Effector CD8-positive, alpha-beta T cell (primary cell): ENCODE measurements at places on chromosomes 12 and 14.

DNA sequence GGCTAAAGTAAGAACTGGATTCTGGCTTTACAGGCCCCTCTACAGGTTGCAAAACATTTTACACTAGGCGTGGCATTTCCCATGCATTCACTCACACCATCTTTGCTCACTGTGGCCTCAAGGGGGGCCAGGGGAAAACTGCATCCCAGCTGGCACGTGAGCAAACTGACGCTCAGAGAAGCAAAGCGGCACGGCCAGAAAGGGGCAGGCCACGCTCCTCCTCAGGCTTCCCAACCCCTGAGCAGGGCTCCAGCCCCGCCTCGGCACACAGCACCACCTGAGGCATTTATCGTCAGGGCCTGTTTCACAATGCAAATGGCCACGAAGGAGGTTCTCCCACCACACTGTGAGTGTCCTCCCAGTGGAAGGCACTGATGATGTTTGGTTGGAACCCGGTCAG is 90.8 kb downstream of the BCL11B start:
- DNase-seq: peak; percentile 32

DNA sequence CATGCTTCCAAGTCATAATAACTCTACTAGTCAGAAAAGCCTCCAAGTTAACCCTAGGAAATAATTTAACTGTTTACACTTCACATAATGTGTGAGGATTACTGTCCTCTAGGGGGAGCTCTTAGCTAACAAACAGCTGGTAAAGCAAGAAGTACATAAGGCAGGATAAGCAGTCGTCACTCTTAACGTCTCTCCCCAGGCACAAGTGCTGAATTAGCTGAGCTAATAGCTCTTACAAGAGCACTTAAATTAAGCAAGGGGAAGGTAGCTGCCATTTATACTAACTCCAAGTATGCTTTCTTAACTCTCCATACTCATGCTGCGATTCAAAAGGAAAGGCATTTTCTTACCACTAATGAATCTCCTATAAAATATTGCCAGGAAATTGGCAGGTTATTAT is 79.3 kb upstream of the TSPAN11 start:
- DNase-seq: no peak

- no peak for DNase-seq
These were observed 135.4 kb downstream of the ZFP36L1 start for GRCh38 chr14:68657300-68658028.

- no peak for DNase-seq
These were observed 215.1 kb downstream of the LRRK2 start for GRCh38 chr12:40439771-40440492.

- DNase-seq: no peak
These were observed 52.9 kb downstream of the SH2B3 start for GRCh38 chr12:111458546-111459172.

DNA sequence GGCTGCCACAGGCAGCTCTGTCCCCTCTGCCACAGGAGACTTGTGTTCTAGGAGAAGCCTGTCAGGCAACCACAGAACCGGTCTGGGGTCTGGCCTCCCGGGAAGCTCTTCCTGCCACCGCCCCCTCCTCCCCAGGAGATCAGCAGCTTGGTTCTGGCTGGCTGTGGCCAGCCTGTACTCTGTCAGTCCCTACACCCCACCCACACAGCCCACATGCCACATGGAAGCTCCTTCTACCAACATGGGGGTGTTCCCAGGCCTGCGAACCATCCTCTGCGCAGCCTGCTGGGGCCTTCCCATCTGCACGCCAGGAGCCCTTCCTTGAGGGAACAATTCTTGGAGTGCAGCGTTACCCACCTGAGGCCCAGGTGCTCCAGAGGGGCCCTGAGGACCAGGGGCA is 16.8 kb downstream of the TMEM106C start:
- DNase-seq: no peak

GRCh38 chr14:101056446-101056845 is 152.9 kb upstream of the RTL1 start:
- DNase-seq: no peak

DNA sequence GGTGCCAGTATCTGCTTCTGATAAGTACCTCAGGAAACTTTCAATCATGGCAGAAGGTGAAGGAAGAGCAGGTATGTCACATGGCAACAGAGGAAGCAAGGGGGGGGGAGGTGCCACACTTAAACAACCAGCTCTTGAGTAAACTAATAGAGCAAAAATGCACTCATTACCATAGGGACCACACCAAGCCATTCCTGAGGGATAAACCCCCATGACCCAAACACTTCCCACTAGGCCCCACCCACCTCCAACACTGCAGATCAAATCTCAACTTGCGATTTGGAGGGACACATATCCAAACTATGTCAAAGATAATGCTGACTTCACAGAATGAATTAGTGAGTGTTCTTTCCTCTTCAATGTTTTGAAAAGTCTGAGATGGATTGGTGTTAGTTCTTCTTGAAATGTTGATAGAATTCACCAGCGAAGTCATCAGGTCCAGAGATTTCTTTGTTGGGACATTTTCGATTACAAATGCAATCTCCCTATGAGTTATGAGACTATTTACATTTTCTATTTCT is 16.6 kb downstream of the TFCP2 start:
- DNase-seq: no peak

- DNase-seq: no peak
These were observed 126.9 kb upstream of the FGD4 start for GRCh38 chr12:32272465-32272864.

DNA sequence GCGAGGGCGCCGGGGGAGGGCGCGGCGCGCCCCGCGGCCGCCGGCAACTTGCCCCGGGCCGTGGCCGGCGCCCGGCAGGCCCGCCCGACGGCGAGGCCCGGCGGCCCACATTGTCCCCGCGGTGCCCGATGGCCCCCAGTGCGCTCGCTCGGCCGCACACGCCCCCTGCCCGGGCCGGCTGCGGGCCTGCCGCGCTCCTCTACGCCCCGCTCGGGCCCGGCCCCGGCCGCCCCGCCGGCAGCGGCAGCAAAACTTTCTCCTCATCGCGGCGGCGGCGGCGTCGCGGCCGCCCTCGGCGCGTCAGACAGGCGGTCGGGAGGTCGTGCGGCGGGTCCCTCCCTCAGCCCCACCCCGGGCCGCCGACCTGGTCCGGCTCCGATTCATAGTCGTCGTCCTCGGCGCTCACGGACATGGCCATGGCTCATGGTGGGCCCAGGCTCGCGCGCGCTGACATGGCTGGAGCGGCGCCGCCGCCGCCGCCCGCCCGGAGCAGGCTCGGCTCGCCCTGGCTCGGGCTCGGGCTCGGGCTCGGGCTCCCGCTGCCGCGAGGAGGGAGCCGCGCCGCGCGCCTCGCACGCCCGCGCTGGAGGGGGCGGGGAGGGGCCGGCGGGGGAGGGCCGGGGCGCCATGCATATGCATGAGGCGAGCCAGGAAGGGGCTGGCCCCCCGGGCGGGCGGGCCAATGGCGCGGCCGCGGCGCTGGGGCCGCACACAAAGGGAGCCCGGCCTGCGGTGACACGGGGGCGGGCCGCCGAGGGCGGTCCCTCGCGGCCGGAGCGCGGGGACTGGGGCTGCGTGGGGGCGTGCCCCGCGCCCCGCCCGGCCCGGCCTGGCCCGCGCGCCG is 67.1 kb downstream of the RNF34 start:
- peak; percentile 81 for DNase-seq

DNA sequence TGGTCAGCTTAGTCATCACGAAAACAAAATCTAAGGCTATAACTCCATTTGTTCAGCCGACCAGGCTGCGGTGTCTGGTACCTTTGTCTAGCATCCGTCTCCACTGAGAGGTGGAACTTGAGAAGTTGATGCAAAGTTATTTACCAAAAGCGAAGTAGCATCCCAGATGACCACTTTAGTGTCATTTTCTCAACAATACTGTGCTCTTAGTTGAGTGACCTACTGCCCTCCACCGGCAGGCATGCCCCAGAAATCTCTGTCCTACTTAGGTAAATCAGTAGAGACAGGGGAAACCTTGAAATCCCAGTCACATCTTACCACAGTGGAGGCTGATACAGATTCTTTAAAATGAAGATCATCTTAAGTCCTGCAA is 1.3 kb upstream of the ST8SIA1 start:
- DNase-seq: no peak

DNA sequence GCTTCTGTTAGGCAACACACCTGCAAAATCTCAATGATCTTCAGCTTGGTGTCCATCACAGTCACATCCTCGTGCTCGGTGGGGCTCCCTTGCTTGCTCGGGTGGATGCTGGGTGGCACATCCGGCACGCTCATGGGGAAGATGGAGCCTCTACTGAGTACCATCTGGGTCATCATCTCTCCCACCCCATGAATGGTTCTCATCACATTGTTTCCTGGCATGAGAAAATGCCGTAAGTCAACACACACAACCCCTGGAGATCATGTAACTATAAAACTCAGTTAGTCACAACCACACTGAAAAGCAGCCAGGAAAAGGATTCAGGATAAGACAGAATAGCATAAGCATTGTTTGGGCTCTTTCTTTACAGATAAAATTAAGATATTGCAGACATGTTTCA is 201.1 kb downstream of the ITPR2 start:
- DNase-seq: no peak

- DNase-seq: no peak
These were observed 216.8 kb downstream of the MSRB3 start for GRCh38 chr12:65495233-65495632.

- DNase-seq: no peak
These were observed 38.6 kb upstream of the GPR68 start for GRCh38 chr14:91282954-91283645.

DNA sequence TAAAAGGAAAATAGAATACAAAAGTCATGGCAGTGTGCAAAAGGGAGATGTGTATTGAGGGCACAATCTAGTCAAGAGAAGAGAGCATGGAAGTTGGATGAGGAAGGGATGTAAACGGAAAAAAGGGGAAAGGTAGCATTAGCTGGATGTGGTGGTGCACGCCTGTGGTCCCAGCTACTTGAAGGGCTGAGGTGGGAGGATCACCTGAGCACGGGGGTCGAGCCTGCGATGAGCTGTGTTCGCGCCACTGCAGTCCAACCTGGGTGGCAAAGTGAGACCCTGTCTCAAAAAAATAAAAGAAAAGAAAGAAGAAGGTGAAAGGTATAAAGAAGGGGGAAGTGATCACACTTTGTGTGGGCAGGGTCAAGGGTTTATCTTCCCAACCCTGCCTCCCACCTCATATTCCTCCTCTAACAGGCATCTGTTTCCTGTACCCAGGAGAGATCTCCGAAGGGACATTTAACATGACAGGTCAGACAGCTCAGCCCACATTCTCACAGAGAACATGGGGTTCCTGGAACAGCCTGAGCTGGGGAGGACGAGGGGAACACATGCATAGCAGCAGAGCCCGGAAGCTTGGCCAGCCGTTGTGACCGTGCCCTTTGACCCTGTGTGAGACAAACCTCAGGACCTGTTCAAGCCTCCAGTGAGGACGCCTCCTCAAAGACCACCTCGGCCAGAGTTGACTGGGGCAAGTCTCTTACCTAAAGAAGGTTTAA is 8.9 kb downstream of the RNASE11 start:
- DNase-seq: no peak

GRCh38 chr12:32076941-32077340 is 29.7 kb upstream of the BICD1 start:
- no peak for DNase-seq

GRCh38 chr14:103730490-103731035 is 15.0 kb downstream of the ZFYVE21 start:
- no peak for DNase-seq

GRCh38 chr14:85572845-85573244 is 42.9 kb downstream of the FLRT2 start:
- DNase-seq: no peak

GRCh38 chr12:76866726-76867125 is 12.1 kb downstream of the CSRP2 start:
- DNase-seq: no peak

DNA sequence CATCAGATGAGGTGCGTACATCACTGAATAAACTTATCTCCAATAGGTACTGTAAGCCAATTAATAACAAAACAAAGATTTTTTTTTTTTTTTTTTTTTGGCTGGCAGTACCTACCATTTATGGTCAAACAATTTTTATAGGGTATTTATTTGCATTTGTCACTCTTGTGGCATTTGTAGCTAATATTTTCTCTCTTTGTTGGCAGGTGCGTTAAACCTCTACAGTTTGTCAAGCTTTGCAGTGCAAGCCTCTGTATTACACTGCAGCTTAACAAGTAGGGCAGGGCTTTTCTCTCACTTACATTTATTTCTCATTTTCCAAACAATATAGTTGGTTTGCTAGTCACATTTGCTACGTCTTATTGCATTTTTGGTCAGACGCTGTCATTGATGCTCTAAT is 12.3 kb downstream of the PRPF39 start:
- DNase-seq: no peak

- no peak for DNase-seq
These were observed 62.4 kb upstream of the MED13L start for GRCh38 chr12:116339800-116340371.

- no peak for DNase-seq
These were observed 97.7 kb downstream of the SETD3 start for GRCh38 chr14:99382781-99383471.

GRCh38 chr12:69388371-69388770 is 28.8 kb downstream of the YEATS4 start:
- no peak for DNase-seq

GRCh38 chr12:4172999-4173398 is 100.6 kb upstream of the CCND2 start:
- DNase-seq: no peak

GRCh38 chr14:74836251-74836960 is 39.5 kb downstream of the PROX2 start:
- no peak for DNase-seq

DNA sequence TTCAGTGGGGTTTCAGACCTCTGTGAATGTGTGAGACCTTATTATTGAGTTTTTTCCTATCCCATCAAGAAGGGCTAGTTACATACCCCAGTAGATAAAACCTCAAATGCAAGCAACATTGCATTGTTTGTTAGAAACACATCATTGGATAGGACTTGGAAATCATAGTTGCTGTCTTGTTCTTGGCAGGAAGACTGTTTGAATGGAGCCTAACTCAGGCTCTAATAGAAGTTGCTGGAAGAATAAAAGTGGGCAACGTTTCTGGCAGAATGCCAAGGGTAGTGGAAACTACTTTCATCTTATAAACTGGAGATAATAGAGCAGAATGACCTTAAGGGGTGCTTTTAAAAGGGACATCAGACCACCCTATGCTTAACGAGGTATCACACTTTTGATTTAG is 9.9 kb upstream of the PTHLH start:
- DNase-seq: no peak

DNA sequence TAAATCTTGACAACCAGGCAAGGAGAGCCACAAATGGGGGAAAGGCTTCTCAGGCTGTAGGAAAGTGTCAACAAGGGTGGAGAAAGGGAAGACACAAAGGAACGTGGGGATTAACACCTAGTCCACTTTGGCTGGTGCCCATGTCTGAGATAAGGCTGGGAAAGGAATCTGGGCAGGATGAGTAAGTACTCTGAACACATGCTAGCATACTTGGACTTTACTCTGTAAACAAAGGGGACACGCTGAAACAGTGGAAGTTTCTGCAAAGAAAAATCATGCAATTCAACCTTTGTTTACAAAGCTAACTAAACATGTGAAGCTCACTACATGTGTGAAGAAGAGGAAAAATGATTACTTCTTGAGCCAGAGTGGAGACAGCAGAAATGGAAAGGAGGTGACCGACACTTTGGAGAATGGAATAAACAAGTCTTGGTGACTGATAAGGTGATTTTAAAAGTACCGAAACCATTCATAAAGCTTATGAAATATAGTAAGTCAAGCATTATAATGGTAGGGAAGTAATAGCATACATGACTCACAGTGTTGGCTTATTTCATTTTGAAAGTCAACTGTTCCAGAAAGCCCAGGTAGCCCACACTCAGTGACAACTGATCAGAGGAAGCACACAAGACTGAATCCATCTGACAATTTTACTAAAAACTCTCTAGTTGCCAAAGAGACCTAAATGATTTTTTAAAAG is 13.2 kb downstream of the CPNE8 start:
- DNase-seq: no peak

GRCh38 chr12:105110851-105111250 is 3.3 kb downstream of the WASHC4 start:
- DNase-seq: no peak

- DNase-seq: no peak
These were observed 33.7 kb upstream of the ADAMTS20 start for GRCh38 chr12:43585676-43586075.
